ENCODE measurements at places on chromosomes 13 and 19.

- no peak for DNase-seq
Measured at GRCh38 chr19:51354742-51355148, 11.4 kb downstream of the ETFB start.

GRCh38 chr13:40375489-40376171 is 290.8 kb downstream of the FOXO1 start:
- no peak for DNase-seq

DNA sequence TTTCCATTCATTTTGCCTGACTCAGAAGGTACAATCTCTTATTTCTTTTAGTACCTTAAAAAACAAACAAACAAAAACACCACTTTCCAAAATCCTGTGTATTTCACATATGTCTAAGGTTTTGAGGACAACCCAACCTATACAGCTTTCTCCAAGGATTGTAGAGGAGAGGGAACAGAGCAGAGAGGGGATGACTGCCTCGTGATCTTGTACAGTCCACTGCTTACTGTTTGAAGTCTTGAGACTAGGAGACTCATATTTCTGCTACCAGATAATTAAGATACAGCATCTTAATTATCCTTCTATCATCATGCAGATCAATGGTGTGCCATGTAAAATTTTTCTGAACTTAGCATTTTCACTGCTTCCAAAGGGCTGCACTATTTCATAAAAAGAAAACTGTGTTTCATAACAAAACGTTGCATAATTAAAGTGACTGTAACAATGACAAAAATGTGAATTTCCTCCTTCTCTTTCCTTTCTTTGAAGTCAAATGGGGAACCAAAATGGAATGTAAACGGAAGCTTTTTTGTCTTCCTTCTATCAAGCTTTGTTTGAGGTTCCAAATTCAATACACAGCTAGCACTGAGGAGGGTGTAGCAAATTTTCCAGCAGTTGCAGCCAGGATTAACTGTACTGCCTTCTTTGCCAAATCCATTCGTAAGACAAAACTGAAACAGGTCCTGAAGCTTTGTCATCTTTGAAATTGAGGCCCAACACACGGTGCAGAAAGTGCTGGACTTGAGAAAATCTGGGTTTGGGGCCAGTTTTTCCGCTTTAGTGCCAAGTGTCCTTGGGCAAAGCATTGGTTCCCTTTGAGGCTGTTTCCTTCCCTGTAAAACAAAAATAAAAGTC is 34.9 kb upstream of the RCBTB2 start:
- DNase-seq: no peak

- no peak for DNase-seq
Measured at GRCh38 chr19:13169769-13170168, 19.6 kb downstream of the IER2 start.

DNA sequence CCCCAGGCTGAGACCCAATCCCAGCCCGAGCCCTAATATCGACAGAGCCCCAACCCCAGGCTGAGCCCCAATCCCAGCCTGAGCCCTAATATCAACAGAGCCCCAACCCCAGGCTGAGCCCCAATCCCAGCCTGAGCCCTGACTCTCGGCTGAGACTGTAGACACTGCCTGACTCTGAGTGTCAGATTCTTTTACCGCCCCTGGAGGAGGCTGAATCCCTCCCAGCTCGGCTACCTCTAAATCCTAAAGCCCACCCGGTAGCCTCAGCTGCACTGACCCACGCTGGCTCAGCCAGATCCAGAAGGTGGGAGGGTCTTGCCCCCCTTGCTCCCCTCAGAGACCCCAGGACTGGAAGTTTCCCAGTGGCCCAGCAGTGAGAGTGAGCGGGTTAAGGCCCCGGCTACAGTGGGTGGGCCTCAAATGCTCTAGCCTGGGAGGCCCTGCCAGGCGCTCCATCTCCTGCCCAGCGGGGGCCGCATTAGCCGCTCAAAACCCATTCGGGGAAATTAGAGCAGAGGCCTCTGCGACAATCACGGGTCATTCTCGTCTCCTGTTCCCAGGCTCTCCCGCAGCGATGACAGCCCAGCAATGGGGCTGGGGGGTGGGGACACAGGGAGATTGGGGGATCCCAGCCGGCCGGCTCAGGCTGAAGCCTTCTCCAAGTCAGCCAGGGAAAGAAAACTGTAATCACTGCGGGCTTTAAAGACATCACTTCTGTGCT is 43.8 kb downstream of the ZNRF4 start:
- DNase-seq: no peak

DNA sequence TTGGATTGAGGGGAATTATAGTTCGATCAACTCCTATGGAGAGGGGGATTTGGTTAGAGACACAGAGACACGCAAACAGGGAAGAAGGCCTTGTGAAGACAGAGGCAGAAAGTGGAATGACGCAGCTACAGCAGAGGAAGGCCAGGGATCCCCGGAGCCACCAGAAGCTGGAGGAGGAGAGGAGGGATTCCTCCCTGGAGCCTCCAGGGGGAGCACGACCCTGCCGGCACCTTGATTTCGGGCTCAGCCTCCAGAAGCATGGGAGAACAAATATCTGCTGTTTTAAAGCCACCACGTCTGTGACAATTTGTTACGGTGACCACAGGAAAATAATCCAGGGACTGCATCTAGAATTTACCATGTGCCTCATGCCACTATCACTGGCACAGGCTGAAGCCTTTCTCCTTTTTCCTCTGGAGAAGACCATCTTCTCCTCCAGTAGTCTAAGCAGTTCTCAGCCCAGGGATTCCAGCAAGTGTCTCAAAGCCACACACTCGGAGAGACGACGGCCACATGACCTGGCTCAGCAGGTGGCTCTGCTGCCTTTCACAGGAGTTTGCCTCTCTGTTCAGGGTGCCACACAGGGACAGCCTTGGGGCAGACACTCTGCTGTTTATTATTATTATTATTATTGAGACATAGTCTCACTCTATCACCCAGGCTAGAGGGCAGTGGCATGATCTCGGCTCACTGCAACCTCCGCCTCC is 39.9 kb upstream of the CCNE1 start:
- DNase-seq: peak; percentile 14

GRCh38 chr13:24997367-24997967 is 98.5 kb upstream of the PABPC3 start:
- DNase-seq: no peak

- DNase-seq: no peak
Measured at GRCh38 chr13:29771247-29771646, 79.2 kb downstream of the UBL3 start.

GRCh38 chr13:34765446-34766180 is 176.5 kb upstream of the NBEA start:
- DNase-seq: no peak

GRCh38 chr19:44662691-44663385 is 8.4 kb upstream of the CEACAM19 start:
- no peak for DNase-seq

DNA sequence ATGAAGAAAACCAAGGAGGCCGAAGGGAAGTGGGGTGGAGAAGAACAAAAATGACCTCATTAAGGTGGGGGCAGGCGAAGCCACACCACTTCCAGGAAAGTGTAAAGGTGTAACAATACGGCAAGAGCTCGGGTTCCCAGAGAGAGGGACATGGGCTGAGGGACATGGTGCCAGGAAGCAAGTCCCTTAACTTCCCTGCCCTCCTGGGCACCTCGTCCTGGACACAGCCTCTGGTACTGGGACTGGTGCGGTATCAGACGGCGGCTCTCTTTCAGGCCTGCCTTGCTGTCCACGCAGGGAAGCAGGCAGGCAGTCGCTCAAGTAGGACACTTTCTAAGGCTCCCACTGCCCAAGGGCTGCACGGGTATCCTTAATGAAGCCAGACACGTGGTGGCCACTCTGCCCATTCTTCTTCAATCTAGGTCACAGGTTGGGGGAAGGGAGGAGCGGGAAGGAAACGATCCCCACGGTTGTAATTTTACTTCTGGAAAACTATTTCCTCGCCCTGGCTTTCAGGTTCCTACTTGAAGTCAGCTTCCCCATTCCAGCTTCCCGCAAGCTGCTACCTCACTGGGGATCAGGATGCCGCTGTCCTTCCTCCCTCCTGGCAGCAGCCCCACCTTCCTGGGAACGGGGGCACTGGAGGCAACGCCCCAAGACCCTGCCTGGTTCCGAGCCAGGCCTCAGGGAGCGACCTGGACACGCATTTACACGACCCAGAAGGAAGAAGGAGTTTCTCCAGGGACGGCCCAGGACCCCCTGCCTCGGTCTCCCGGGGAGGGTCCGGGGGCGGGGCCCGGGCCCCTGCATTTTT is 1.2 kb downstream of the AP3D1 start:
- DNase-seq: no peak

DNA sequence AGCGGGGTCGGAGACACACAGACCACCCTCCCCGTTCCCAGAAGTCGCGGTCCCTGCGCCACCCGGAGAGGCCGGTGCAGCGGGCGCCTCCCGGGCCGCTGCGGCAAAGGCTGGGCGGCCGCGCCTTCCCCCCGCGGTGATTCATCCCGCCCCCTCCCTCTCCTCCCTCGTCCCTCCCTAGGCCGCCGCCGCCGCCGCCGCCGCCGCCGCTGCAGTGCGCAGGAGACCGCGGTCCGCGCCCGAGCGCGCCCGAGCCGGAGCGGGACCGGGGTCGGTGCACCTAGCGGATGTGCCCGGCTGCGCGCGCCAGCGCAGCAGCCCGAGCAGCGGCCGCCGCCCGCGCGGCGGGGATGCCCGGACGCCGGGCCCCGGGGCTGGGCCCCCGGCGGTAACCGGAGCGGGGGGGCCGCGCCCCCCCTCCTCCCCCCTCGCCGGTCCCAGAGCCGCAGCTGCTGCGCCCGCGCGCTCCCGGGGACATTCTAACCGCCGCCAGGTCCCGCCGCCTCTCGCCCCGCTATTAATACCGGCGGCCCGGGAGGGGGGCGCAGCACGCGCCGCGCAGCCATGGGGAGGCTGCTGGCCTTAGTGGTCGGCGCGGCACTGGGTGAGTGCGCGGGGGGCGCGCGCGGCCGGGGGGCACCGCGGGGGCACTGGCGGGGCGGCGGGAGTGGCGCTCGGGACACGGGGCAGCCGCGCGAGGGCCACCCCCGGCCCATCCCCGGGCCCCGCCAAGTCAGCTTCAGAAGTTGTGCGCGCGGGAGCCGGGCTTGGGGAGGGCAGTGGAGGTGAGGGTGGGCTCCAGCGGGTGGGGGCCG is at the start of gene SCN1B:
SCN1B (plus strand) TSS at position 214 of the 815 bp plus-strand sequence; CDS start at position 565, 351 bp downstream.
- DNase-seq: no peak

DNA sequence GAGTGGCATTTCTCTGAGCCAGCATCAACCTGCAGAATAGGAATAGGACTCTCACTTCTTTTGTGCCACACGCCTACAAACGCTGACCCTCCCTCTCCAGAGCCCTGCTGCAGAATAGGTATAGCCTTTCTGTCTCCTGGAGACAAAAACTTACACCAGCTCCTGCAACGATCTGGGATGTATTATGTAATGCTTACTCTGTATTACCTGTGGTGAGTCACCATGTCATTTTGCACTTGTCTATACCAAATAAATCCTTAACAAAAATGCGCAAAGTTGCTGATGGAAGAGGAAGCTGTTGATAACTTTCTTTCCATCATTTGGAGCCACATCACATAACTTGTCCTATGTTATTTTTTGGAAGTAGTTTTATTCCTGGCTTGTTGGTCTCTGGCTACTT is 155.8 kb upstream of the FNDC3A start:
- no peak for DNase-seq

GRCh38 chr13:114286808-114287207 is 5.4 kb downstream of the UPF3A start:
- no peak for DNase-seq

- DNase-seq: no peak
Measured at GRCh38 chr13:39675904-39676303, 20.4 kb downstream of the COG6 start.

GRCh38 chr19:46611776-46612175 is 10.6 kb downstream of the CALM3 start:
- no peak for DNase-seq

- no peak for DNase-seq
Measured at GRCh38 chr19:6533746-6534418, 3.1 kb downstream of the TNFSF9 start.

GRCh38 chr13:47332149-47332548 is 435.3 kb upstream of the HTR2A start:
- DNase-seq: no peak

GRCh38 chr19:40831502-40832430 is 18.5 kb downstream of the CYP2A6 start:
- DNase-seq: no peak

GRCh38 chr19:43420954-43421353 is 6.3 kb downstream of the TEX101 start:
- DNase-seq: no peak

DNA sequence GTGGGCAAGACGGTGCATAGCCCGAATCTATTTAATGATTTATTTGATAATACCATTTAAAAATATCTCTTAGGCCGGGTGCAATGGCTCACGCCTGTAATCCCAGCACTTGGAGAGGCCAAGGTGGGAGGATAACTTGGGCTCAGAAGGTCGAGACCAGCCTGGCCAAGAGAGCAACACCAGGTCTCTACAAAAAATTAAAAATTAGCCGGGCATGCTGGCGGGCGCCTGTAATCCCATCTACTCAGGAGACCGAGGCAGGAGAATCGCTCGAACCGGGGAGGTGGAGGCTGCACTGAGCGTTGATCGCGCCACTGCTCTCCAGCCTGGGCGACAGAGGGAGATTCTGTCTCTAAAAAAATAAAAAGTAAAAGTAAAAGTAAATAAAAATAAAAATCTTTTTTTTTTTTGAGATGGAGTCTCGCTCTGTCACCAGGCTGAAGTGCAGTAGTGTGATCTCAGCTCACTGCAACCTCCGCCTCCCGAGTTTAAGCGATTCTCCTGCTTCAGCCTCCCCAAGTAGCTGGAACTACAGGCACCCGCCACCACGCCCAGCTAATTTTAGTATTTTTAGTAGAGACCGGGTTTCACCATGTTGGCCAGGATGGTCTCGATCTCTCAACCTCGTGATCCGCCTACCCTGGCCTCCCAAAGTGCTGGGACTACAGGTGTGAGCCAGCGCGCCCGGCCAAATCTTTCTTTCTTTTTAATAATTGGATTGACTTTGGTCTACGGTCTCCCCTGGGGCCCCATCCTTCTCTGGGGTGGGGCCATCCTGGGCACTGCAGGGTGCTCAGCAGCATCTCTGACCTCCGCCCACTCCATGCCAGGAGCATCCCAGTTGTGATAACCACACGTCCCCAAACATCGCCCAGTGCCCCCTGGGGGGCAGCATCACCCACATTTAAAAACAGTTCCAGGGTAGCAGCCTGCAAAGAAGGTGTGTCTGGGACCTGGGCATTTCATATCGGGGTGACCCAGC is 90.7 kb downstream of the GNG7 start:
- no peak for DNase-seq

DNA sequence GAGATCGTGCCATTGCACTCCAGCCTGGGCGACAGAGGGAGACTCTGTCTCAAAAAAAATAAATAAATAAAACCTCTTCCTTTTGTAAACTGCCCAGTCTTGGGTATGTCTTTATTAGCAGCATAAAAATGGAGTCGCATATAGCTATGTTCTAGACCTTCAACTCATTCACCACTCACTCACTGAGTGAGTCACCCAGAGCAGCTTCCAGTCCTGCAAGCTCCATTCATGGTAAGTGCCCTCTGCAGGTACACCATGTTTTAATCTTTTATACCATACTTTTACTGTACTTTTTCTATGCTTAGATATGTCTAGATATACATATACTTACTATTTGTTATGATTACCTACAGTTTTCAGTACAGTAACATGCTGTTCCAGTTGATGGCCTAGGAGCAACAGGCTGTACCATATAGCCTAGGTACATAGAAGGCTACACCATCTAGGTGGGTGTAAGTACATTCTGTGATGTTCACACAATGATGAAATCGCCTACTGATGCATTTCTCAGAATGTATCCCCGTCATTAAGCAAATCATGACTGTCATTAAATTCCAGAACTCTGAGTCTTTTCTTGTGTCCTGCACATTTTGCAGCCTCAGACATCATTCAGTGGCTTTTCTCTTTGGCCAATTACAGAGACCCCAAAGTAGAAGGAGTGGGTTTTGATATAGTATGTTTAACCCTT is 13.7 kb upstream of the FARP1 start:
- DNase-seq: no peak

GRCh38 chr13:103430368-103430767 is 364.2 kb upstream of the SLC10A2 start:
- no peak for DNase-seq

Measured in stimulated activated CD4-positive, alpha-beta T cell treated with anti-CD3 and anti-CD28 coated beads, Interleukin-1b, Interleukin-23, amount 100 ng/mL, for 24 hours (primary cell).